Right hindlimb (tissue), 1 donor: ENCODE measurements at places on chromosomes 1 and 21.

GRCh38 chr1:212651521-212651920 is 43.0 kb downstream of the ATF3 start:
- no peak for DNase-seq

GRCh38 chr1:211547710-211548109 is 31.3 kb downstream of the SLC30A1 start:
- no peak for DNase-seq

- DNase-seq: no peak
These were observed 2.3 kb downstream of the ADGRB2 start for GRCh38 chr1:31761883-31762282.

GRCh38 chr1:246687002-246687401 is 37.2 kb upstream of the SCCPDH start:
- DNase-seq: no peak

GRCh38 chr21:46028573-46029091 is 47.1 kb downstream of the COL6A1 start:
- peak; percentile 13 for DNase-seq

- no peak for DNase-seq
These were observed 32.8 kb downstream of the PCNT start for GRCh38 chr21:46356494-46357334.

DNA sequence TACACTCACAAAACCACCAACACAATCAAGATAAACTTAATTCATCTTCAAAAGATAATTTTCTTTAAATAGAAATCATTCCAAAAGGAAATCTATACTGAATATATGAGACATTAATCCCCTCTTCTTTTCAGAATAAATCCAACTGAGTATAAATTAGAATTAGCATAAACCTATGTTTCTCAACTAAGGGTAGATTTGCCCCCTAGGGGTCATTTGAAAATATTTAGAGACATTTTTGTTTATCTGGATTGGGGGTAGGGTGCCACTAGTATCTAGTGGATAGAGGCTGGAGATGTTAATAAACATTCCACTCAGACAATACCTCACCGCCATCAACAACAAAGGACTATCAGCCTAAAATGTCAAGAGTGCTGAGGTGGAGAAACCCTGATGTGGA is 6.5 kb upstream of the TNFSF4 start:
- DNase-seq: no peak

- no peak for DNase-seq
These were observed 110.3 kb upstream of the CHRM3 start for GRCh38 chr1:239276051-239276450.

- DNase-seq: no peak
These were observed 3.3 kb downstream of the METTL13 start for GRCh38 chr1:171784784-171785183.

- DNase-seq: no peak
These were observed 125.6 kb downstream of the KCNN3 start for GRCh38 chr1:154744352-154745035.

DNA sequence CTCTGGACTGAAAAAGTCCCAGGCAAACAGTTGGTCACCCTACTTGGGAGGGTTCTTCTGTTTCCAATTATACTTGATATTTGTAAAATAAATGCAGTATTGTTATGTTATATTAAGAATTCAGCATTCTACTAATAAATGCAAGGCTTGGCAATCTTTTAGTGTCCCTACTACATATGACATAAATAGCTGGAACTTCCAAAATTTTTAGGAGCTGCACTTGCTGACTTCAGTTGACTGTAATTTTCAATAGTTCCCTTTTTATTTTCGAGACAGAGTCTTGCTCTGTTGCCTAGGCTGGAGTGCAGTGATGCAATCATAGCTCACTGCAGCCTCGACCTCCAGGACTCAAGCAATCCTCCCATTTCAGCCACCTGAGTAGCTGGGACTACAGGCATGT is 20.0 kb downstream of the FOXD3 start:
- DNase-seq: no peak

GRCh38 chr1:238023137-238023536 is 132.4 kb upstream of the ZP4 start:
- no peak for DNase-seq

- peak; percentile 68 for DNase-seq
These were observed 127.5 kb downstream of the UCK2 start for GRCh38 chr1:165954940-165955339.

- DNase-seq: no peak
These were observed 29.3 kb downstream of the COP1 start for GRCh38 chr1:176177764-176178163.

DNA sequence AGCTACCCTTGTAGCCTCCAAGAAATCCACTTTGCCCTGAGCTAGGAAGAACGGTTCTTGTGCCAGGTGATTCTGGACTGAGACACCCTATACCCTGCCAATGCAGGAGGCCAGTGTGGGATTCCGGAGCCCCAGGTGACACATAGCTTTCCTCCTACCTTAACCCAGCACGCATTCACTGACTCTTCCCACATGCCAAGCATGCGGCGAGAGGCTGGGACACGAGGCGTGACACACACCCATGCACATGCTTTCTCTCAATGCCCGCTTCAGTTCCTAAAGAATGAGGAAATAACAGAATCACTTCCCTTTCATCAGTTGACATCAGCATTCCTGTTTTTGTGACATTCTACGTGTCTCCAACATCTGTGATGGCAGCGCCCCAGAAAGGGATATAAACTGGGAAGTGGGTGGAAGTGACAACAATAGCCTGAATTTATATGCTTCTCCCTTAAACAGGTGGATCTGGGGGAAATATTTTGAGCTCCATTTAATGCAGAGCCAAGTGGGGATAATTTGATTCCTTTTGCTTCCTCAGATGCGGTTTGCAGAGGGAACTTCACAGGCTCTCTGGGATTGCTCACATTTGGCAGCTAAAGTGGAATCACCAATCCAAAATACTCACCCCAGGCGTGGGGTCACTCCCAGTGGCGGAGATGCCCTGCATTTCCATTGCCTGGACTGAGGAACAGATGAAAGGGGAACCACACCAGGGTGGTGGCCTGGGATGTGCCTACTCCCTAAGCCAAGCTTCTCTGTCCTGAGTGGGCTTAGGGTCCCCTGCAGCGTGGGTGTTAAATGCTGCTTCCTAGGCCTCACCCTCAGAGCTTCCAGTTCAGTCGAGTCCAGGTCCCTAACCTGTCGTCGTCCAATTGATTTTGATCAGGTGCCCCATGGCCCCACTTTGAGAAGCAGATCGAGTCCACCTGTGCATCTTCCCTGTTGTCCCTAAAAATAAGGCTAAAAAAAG is 445.1 kb downstream of the SIPA1L2 start:
- DNase-seq: no peak
